ENCODE measurements at places on chromosomes 13 and 19. TPM values are rescaled to one million over a fixed set of nuclear protein-coding genes. Genes with fewer than 3 reads are reported as not detected.

DNA sequence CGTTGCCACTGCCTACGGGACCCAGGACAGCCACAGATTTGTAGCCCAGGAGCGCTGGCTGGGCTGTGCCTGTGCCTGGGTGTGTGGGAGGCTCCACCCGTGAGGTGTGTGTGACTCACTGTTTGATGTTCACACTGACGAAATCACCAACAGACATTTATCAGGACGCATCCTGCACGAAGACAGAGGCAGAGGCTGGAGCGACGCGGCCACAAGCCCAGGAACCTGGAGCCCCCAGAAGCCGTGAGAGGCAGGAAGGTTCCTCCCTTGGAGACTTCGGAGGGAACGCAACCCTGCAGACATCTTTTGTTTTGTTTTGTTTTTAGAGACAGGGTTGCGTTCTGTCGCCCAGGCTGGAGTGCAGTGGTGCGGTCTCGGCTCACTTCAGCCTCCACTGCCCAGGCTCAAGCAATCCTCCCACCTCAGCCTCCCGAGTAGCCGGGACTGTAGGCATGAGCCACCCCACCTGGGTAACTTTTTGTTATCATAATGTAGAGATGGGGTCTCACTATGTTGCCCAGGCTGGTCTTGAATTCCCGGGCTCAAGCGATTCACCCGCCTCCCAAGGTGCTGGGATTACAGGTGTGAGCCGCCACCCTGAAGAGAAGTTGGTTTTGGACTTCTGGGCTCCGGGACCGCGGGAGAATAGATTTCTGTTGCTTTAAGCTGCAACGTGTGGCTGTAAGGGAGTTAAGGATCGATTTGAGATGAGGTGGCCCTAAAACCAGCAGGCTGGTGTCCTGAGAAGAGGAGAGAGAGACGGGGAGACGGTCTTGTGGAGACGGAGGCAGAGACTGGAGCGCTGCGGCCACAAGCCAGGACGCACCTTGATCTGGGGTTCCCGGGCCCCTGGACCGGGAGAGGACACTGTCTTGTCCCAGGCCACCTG is 24.9 kb upstream of the WDR18 start:
- DNase-seq = peak; percentile 47

GRCh38 chr13:26914148-26914547 is 153.6 kb upstream of the GPR12 start:
- DNase-seq = no peak

The OR7A5 gene
- total RNA-seq = not detected

GRCh38 chr19:2260341-2260805 is 4.2 kb upstream of the JSRP1 start:
- no peak for DNase-seq

GRCh38 chr19:37505958-37506386 is 767 bp upstream of the ZNF793 start:
- DNase-seq = no peak

GRCh38 chr13:39039041-39039440 is 785 bp downstream of the NHLRC3 start:
- peak; percentile 27 for DNase-seq

The TNNI3 gene
- 11.1 TPM for total RNA-seq

DNA sequence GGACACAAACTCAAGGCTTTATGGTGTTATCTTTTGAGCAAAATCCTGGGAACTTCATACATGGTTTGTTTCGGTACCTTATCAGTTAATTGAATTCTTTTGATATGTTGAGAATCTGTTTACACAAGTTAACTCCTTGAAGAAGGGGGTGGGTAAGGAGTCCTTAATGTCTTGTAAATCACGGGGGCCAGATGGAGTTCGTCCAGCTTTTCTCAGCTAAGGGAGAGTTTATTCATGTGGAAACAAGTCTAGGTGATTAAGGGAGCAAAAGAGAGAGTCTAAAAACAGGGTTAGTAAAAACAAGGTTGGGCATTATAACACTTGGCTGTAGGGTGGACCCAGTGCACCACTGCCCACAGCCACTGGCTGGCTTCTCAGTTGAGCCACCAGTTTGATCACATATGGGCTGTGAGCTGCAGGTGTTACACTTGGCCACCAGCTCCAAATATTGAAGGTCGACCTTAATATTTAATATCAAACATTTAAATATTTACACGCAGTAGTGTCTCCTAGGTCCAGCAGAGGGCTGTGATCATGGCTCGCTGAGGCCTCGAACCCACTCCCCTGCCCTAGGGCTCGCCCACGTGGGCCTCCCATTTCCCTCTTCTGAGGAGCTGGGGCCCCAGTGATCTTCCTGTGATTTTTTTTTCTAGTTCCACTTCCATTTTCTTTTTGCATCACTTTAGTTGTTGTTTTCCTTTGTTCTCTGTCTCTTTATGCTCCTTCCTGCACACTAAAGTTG is 21.0 kb upstream of the ZNF43 start:
- no peak for DNase-seq

The SOX1 gene
- not detected for total RNA-seq

The CYP4F3 gene
- 0.89 TPM for total RNA-seq

The HSD17B14 gene
- total RNA-seq = not detected

DNA sequence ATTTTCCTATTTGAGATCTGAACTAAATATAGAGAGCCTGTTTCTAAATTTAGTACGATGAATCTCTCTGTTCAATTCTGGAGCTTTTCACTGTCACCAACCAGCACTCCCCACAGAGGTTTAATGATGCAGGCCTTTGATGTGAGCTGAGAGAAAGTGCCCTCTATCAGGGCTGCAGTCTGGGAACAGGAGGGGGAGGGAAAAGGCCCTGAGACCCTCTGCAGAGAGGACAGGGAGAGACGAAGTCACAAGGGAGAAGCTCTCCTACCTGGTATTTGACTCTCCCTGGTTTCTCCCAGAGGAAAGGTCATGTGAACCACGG is 206.8 kb upstream of the SOX1 start:
- no peak for DNase-seq

GRCh38 chr13:41463838-41464602 is 6.7 kb downstream of the RGCC start:
- DNase-seq = no peak

DNA sequence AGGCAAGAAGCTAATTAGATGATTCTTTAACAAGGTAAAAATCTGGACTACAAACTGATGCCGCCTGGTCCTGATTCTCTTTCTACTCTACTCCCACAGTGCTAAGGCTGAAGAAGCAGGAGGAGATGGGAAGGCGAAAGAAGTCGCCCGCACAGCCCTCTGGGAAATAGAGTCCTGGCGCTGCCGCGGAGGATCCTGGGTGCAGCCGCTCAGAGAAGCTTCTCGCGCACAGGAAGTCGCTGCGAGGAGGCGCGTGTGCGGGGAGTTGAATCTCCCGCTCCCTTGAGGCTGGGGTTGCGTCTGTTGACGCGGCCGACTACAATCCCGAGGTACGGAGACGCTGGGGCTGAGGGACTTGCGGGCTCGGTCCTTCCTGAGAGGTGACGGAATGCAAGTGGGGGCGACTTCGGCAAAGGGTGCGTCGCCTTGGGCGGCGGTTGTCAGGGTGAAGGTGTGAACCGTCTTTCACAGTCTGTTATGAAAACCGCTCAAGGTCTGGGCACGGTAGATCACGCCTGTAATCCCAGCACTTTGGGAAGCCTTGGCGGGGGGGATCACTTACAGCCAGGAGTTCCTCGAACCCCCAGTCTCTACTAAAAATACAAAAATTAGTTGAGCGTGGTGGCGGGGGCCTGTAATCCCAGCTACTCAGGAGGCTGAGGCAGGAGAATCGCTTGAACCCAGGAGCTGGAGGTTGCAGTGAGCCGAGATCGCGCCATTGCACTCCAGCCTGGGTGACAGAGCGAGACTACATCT is at the start of gene ZNF473:
Gene ZNF473 (plus strand): TSS at position 212 of the 756 bp plus-strand sequence. CDS start 5,078 bp downstream, outside the sequence.
- peak; percentile 100 for DNase-seq

- no peak for DNase-seq
Observed at GRCh38 chr13:76852986-76853385, 33.2 kb downstream of the KCTD12 start.

GRCh38 chr19:24054044-24054935 is 32.7 kb upstream of the ZNF254 start:
- DNase-seq = no peak

The HSH2D gene
- total RNA-seq = 9.2 TPM

DNA sequence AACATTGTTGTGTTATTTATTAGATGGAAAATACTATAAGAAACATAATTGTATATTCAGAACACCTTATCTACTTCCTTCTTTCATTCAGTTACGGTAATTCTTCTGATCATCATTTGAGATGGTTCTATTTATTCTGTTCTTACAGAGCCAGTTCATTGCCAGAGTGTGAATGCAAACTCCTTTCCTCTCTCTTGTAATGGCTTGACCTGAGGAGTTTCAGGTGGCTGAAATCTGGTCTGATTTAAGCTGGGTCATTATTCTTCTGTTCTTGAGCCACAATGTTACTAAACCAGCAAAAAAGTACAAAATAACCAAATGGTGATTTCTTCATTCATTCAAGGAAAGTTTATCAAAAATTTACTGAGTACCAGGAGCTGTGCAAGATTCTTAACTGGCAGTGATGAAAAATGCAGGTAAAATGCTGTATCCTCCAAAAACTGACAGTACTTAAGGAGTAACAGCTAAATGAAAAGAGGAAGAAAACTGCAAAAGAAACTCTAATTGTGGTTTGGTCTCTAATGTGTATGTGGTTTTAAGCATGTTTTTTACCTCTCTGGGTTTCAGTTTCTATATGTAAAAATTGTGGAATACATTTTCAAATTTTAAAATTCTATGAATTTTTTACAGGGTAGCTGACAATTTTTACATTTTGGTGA is 182.4 kb upstream of the UFM1 start:
- DNase-seq = no peak

The FFAR3 gene
- not detected for total RNA-seq

The TUBGCP3 gene
- 42.6 TPM for total RNA-seq

DNA sequence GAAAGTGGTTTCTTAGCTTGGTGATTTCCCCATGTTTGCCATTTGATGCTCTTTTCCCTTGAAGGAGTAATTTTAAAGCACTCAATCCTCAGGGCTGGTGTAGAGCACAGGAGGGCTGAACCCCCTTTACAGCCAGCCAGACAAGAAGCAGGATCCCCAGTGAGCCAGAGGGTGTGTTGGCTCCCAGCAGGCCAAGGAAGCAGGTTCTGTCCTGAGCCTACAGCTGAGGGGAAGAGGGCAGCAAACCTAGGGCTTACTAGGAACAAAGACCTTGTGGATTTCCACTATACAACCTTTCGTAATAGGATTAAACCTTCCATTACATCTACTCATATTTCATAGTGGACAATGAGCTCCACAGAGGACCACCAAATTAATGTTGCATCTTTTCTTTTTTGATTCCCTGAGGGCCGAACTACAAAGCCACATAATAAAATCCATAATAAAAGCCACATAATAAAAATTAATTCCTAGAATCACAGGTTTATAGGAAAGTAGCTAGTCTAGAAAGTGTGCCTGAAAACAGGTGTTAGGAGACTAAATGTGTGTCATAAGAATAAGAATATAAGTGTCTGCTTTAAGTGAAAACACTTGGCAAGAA is 300.2 kb downstream of the DCLK1 start:
- DNase-seq = no peak

GRCh38 chr19:47819858-47820257 is 1.9 kb upstream of the CRX start:
- DNase-seq = no peak

The MBD3L2 gene
- total RNA-seq = not detected

- no peak for DNase-seq
Observed at GRCh38 chr19:13066226-13066625, 36.4 kb downstream of the LYL1 start.

- no peak for DNase-seq
Observed at GRCh38 chr19:22610121-22610520, 24.0 kb upstream of the ZNF492 start.

DNA sequence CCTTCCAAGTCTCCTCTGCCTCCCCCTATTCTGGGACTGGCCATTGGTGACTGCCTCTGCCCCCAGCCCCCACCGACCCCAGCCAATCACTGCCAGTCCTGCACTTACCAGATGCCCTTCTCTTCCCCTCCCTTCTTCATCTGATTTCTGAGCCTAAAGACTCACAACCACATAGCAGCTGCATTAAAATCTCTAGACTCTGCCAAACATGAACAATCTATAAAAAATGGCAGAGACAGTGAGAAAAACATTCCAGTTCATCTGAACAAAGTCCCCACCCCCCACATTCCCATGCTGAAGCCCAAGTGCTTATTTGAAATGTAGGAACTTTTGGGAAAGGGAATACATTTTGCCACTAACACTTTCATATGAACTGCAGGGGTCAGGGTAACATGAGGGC is 60.8 kb downstream of the KCTD12 start:
- no peak for DNase-seq

- peak; percentile 82 for DNase-seq
Observed at GRCh38 chr13:21625366-21625765, 21.4 kb upstream of the MICU2 start.

DNA sequence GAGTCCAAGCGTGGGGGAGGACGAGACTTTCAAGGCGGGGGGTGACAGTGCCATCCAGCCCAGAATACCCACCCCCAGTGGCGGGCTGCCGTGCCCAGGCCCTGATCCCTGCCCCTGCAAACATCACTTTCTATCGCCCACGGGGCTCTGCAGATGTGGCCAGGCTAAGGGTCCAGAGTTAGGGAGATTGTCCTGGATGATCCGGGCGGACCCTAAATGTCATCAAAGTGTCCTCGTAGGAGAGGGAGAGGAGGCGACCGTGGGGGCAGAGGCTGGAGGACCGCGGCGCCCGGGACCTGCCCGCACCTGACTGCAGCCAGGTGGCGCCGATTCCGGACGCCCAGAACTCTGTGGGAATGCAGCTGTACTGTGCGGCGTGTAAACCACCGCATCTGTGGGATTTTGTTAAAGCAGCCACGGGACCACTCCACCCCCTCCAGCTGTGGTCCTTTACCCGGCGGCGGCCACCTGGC is 32.4 kb downstream of the GJA3 start:
- peak; percentile 75 for DNase-seq

DNA sequence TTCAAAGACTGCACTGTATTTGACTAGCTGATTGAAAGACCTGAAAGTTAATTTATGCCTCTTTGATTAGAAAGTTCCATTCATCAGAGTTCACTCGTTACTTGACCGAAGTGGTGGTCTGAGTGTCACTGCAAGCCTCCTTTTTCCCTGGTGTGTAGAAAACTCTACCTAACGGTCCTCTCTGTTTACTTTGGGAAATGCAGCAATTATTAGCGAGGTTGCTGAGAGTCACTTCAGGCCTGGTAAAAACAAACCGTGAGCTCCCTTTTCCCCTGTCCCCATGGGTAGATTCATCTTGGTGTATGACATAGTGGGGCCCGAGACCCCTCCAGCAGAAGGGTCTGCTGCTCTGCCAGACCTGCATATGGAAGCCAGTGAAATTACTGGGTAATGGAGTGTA is 126.8 kb upstream of the RNF113B start:
- no peak for DNase-seq

DNA sequence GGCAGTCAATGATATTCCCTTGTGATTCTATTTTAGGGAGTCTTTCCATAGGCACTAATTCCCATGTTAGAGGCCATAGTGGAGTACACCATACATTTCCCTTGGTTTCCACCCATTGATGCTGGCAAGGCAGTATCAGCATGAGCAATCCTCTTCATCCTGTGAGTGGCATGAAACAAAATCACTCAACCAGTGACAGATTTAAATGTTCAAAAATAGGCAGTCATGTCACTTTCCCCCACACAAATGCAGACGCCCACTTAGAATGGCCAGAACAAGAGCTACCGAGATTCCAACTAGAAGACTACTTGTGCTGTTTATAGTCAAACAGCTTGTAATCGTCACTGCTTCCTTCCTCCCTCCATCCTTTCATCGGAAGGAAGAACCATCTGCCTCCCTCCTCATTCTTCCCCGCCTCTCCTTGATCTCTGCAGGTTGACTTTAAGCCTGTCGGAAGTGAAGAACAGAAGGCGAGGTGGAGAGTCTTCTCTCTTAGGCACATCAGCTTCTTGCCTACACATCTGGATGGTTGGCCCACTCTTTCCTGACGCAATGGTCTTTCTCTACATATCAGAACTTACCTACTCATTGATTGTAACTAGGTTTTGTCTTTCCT is 22.6 kb downstream of the RASL11A start:
- no peak for DNase-seq

GRCh38 chr13:33180122-33180804 is 105.3 kb downstream of the STARD13 start:
- DNase-seq = no peak
